ENCODE measurements at places on chromosomes 5 and 9. TPM values are rescaled to one million over a fixed set of nuclear protein-coding genes. Genes with fewer than 3 reads are reported as not detected.

DNA sequence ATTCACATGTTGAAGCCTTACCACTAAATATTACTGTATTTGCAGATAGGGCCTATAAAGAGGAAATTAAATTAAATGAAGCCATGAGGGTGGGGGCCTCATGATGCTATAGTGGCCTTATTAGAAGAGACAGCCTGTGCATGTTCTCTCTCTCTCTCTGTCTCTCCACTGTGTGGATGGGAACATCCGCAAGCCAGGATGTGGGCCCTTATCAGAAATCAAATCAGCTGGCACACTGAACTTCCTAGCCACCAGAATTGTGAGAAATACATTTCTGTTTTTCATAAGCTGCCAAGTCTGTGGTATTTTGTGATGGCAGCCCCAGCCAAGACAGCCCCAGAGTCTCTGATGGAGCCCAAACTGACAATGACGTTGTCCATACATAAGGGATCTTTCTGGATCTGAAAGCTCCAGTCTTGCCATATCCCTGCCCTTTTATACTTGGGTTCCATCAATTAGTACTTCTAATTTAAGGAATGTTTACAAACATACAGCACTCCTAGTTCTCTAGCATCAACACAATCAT is 300.5 kb upstream of the ATP10B start:
- no peak for DNase-seq

DNA sequence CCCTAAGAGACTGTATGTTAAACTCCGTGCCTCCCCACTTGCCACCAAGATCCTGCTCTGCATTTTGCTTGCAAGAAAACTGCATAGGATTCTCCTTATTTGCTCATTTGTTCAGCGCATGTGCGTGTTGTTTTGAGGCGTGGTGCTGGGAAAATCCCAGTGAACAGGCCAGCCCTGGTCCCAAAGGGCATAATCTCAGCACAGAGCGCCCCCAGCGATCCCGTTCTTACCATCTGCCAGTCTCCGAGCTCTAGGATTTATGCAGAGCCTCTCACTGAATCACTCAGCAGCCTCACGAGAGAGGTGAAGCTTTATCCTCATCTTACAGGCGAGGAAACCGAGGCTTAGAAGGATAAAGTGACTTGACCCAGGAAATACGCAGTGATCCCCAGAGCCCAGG is 11.5 kb downstream of the PRRX2 start:
- no peak for DNase-seq

GRCh38 chr5:149852641-149853330 is 91.8 kb downstream of the PDE6A start:
- peak; percentile 74 for DNase-seq

- no peak for DNase-seq
Observed at GRCh38 chr9:99162759-99163364, 57.9 kb downstream of the TGFBR1 start.

- no peak for DNase-seq
Observed at GRCh38 chr9:136759001-136759400, 958 bp upstream of the LCN8 start.

DNA sequence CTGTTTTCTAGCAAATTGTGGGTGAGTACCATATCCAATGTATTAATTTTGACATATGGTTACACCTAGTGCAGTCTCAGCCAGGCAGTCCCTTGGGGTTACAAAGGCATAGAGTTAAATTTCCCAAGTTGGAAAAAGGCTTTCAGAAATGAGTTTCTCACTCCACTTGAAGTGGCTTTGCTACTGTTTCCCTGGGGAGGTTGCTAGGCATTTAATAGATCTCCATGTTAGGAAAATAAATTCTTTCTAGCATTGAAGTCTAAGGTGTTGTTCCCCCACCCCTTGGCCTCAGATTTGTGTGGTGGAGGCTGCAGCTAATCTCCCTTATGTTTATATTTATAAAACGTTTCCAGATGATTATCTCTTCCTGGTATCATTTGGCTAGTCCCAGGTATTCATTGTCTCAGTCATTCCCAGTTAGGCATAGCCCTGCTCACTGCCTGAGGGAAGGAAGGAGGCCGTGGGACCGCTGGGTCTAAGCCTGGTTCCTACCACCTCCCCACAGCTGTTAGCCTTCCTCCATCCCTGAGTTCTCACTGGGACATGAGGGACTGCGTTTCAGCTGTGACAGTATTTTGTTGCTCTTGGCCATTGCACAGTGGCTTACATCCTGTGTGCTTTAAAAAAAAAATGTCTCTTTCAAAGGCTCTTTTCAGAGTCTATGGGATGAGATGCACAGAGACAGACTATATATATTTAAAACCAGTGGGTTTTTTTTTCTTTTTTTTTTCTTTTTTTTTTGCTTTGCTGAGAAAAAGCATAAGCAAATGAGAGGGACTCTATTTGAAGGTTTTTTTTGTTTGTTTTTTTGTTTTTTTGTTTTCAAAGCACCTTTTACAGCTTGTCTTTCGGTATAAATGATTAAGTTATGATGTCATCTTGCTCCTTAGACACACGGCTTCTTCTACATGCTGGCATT is 121.5 kb downstream of the MAST4 start:
- DNase-seq: peak; percentile 49

DNA sequence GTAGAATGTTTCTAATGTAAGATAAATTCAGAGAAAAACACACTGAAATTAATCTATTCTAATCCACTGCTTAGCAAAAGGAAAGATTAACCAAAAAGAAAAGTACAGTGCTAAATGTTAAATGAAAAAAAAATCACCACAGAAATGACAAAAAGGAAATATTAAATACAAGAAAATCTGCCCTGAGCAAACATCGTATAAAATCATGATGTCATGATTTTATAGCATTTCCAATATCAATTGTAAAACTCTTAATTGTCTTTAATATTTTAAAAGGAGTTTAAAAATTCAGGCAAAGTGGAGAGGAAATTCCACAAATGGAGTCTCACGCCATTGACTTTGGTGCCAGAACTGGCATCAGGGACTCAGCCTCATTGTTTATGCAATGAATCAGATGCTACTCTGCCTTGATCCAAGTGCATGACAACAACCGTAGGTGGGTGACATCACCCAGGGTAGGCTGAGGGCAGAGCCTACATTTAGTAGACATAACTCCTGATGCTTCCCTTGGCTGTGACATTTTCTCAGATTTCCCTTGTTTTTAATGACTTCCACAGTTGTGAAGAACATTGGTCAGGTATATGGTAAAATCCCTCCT is 696.8 kb downstream of the SEMA5A start:
- no peak for DNase-seq

DNA sequence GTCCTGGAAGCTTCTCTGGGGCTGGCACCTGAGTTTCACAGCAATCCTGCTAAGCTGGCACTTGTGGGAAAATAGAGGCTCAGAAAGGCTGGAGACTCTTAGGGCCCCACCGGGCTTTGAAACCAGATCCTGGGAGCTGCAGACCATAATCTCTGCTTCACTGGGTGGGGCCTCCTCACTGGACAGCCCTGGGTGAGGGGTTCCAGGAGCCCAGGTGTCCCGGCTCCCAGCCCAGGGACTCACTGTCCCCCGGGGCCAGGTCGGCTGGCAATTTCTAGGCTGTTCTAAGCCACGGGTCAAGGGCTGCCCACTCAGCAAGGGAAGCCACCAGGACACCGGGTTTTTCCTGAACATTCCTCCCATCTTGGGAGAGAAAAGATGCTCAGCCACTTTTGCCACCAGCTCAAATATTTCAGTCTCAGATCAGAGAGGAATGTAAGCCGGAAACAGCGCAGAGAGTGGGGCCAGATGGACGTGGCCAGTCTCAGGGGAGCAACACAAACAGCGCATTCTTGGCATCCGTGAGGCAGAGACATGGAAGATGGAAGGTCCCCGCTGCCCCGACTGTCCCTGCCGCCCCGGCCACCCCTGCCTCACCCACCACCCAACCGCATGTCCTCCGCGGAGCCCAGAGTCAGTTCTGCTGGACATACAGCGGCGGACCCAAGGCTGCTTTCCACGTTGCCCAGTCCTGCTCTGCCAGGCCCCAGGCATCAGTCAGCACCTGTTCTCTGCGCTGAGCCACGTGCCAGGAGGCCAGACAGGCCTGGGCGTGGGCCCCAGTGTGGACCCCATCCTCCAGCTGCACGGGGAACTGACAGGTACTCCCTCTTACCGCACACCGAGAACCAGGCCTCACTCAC is 72.6 kb downstream of the VAV2 start:
- peak; percentile 81 for DNase-seq

- DNase-seq: no peak
Observed at GRCh38 chr5:39100301-39100850, 26.2 kb upstream of the RICTOR start.

GRCh38 chr5:169161022-169161680 is 139.8 kb downstream of the SLIT3 start:
- peak; percentile 83 for DNase-seq

DNA sequence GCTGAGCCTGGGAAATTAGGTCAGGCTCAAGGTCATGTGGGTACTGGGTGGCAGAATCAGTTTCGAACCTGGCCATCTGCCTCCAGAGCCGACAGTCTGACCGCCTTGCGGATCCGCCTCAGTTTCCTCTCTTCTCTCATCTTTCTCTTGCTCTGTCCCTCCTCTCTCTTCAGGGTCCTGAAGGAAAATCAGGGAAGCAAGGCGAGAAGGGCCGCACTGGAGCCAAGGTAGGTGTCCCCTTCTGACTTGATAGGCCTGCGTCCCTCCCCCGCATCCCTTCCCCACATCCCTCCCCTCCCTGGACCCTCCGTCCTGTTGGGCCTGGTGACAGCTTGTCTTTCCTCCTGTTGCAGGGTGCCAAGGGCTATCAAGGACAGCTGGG is 40.8 kb upstream of the ORM1 start:
- no peak for DNase-seq

- no peak for DNase-seq
Observed at GRCh38 chr9:121945281-121945680, 147.8 kb downstream of the TTLL11 start.

DNA sequence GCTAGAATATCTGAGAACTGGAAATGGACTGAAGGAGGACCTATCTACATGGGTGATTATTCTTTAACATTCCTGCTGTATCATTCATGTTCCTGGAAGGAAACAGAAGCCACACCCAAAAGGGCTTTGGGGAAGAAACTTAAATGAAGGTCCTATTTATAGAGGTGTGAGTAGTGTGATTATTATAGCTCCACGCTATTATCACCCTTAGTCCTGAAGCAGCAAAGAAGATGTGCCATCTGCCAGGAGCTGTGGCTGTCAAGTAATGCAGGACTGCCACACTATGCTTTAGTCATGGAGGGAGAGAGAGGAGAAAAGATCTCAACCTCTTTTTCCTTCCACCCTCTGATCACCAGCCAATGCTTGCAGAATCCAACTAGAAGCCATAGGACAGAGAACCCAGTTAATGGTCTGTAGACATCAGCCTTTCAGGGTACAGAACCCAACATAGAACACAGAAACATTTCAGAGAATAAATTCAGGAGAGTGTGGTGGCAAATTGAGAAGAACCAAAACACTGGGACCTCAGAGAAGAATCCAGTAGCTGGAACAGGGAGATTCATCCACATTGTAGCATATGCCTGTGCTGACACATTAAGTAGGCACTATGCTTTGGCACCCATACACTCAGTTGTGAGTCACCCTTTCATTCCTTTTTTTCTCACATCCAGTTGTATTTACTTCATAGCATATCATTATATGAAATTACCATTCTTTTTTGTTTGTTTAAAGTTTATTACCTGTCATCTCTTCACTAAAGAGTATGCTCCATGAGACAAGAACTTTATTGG is 21.0 kb upstream of the RNF180 start:
- no peak for DNase-seq

DNA sequence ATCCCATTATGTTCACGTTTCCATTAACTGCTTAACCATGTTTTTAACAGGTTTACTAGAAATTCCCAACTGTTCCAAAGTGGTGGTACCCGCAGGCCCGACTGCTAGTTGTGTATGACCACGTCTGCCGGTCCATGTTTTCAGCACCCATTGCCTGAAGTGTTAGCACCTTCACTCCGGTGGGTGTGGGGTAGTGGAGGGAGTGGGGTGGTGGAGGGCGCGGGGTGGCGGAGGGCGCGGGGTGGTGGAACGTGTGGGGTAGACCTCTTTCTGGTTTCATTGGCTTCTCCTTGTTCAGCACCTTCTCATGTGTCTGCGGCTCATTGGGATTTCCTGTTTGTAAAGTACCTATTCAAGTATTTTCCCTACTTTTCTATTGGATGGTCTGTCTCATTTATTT is 37.7 kb downstream of the TPPP start:
- no peak for DNase-seq

DNA sequence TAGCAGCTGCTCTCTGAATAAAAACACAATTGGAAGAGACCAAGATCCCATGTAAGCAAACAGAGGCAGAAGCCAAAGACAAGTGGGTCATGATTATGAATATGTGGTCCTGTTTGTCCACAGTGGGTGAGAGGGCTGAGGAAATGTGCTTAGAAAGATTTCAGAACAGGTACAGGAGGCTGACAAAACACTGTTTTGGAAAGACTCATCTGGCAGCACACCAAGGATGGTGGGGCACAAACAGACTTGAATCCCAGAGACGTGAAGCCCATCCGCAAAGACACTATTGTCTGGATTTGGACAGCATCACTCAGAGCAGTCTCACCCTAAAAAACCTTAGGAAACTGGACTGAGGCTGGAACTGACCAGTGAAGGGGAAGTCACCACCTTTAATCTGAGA is 85.0 kb downstream of the ADRB2 start:
- DNase-seq: no peak

- peak; percentile 38 for DNase-seq
Observed at GRCh38 chr5:147819261-147819770, 12.2 kb downstream of the SPINK1 start.

SLC4A9 gene
- 0.18 TPM for total RNA-seq

FAM163B gene
- total RNA-seq: 0.51 TPM

WNK2 gene
- 4.2 TPM for total RNA-seq

KIF24 gene
- 3.0 TPM for total RNA-seq

FBP2 gene
- 0.88 TPM for total RNA-seq

FGF10 gene
- 37.3 TPM for total RNA-seq

DND1 gene
- 0.60 TPM for total RNA-seq

SLC2A6 gene
- total RNA-seq: 9.3 TPM

PCDHGA12 gene
- 5.6 TPM for total RNA-seq

PCDHA10 gene
- 1.6 TPM for total RNA-seq
